ENCODE measurements at places on chromosomes 1 and 21.

DNA sequence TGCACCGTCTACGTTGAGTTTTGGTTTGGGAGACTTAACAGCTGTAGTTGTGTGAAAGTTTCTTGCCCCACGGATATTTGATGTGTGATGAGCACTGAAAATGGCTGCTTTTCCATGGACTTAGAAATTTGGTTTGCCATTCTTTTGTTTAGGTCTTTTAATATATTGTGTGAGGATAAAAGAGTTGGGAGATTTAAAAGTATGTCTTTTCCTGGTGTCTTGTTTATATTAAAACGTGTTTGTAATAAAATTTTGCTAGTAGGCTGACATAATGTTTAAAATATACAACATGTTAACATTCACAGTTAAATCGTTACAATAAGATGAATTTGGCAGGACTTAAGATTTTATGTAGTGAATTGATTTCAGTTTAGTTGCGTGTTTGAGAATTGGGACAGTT is 106.9 kb downstream of the DYRK1A start:
- DNase-seq = no peak

DNA sequence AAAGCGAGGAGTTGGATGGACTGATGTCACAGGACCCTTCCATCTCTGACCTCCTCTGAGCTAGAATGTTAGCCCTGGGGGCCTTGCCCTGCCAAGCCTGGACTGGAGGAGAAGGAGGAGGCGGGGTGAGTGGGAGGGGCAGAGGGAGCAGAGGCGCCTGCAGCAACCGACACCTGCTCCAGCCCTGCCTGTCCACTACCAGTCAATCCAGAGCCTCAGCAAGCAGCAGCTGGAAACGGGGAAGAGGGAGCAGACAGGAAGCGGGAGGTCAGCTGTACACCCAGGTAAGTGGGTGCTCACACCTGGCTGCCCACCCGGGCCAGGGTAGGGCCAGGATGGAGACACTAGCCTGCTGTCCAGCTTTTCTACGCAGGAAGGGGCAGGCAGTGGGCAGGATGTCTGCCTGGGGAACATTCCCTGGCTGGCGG is at the start of gene IGFN1:
Gene IGFN1, plus strand, starts transcription at position 201 of the 428 bp plus-strand sequence. CDS start 2,470 bp downstream, outside the sequence.
- DNase-seq = no peak

DNA sequence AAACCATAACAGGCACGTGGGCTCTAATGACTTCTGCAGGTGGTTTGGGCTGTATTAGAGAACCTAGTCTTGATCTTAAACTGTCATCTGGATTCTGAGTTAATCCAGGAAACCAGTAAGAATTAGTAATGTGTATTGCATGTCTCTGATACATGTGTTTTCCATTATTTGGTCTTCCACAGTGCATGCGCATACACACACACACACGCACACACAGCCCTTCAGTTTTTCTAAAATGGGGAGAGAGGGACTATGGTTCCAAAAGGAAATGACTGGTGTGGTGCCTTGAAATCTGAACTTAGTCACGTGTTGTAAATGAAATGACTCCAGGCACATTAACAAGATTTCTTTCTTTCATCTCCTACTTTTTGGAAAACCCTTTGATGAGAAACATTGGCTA is 67.6 kb downstream of the OLFML2B start:
- DNase-seq = no peak

DNA sequence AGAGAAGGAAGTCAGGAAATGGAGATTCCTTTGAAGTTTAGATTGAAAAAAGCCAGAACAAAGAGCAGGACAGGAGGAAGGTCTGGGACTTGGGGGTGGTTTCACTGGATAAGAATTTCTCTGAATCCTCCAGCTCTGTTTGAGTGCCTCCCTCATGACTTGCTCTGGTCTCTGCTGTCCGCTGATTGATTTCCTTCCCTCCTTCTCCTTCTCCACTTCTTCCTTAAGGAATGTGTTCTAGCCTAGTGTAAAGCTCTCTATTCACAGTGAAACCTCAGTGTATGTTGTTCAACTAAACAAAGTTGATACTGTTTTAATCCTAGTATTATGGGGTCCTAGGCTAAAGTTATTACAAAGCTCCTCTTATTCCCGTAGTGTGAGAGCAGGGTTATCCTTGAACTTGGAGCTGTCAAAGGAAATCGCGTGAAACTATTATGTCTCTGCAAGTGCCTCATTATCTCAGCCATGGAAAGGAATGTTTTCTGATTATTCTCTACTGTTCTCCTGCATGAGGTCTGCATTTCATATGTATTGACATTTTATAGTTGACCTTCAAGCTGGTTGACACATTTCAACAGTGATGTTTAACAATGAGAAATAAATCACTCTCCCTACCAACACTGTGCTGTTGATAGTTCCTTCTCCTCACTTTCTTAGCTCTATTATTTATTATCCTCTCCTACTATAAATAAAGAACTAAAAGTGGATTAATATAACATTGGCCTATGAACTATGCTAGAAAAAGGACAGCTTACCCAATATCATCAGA is 82.7 kb upstream of the KCTD3 start:
- DNase-seq = no peak

- no peak for DNase-seq
These were observed 62.7 kb downstream of the DMAP1 start for GRCh38 chr1:44275991-44276405.

DNA sequence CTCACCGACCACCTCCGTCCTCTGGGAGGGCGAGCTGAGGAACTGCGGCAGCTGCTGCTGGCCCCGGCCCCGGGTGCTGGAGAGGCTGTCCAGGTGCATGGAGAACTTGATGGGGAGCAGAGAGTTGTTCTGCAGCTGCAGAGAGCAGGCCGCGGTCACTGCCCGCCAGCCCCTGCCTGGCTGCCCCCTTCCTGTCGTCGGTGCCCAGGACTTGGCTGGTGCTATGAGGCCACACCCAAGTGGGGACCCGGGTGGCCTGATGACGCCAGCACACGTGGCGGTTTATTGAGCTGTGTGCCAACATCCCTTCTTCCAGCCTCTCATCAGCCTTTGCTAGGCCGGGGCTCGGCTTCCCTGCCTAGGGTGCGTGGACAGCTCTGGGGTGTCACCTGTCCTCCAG is 5.3 kb upstream of the TMEM52 start:
- DNase-seq = no peak

GRCh38 chr1:38360807-38361206 is 314.2 kb upstream of the POU3F1 start:
- DNase-seq = no peak

DNA sequence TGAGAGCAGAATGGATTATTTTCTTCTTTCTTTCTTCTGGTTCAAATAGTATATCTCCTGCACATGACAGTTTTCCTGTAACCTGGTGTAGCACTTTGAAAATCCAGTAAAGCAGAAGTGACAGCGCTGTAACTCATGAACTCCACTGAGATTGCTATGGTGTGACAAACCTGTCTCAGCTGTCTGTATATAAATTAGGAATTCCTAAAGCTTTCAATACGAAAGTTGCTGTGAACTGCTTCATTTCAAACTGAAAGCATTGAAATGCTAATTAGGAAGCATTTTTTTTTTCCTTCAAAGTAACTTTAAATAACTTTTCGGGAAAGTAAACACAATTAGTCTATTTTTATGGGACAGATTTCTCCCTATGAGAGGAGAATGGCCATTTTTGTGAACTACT is 646.9 kb upstream of the ZP4 start:
- no peak for DNase-seq

DNA sequence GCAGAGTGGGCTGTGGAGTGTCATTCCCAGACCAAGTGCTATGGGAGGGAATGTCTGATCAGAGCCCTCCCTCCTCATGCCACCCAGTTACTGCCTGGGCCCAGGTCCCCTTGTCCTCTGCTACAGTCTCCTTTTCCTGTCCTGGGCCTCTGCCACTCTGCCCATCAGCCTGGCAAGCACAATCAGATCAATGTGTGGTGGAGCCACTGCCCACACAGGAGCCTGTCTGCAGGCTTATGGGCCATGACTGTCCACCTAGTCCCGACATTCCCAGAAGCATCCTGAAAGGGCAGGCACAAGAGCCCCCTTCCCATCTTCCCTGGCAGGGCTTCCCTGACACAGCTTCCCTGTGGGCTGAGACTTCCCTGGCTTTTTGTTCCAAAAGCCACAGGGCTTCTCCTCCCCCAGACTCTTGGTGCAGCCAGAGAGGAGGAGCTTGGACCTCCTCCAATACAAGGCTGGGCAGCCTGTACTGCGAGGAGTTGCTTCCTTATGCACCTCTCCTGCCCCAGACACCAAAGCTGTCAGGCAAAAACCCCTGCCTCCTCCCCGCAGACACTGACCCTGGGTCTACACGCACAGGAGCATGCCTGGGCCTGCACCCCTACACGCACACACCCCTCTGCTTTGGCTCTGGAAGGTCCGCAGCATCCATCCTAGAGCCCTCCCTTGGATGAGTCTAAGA is 29.2 kb upstream of the CNTN2 start:
- no peak for DNase-seq

- no peak for DNase-seq
These were observed 177.5 kb downstream of the HIVEP3 start for GRCh38 chr1:41741244-41741643.

DNA sequence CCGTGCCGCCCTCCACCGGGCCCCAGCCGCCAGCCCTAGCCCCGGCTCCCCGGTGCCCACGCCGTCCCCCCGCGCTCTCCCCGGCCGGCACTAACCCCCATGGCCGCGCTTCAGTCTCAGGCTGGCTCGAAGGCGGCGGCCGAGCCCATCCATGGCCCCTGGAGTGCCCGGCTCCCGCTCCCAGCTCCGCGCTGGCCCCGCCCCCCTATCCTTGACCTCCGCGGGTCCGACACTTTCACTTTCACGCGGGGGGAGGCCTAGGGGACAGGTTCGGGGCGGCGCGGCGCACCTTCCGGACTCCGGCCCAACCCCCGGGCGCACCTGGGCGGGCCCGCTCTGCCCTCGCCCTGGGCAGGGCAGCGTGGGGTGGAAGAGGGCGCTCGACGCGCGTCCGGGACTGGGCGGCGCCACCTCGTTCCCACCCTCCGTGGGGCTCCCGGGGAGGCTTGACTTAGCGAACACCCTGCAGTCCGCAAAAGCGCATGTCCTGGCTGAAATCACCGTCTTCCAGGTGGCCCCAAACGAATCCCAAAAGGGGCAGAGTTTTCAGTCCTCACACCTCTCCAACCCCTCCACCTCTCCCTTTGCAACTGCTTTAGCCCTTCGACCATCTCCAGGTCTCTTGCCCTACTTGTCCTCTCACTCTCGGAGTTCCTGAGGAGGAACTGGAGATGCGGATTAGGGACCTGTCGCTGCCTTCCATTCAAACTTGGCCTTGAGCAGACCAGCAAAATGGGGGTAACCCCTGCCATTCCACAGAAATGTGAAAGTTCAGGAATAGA is 3.9 kb upstream of the DENND2D start:
- DNase-seq = no peak

Measured in caudate nucleus (tissue), 63 donors.